Activated naive CD8-positive, alpha-beta T cell treated with anti-CD3 and anti-CD28 coated beads for 36 hours (primary cell): ENCODE measurements at places on chromosomes 2 and 18. TPM values are rescaled to one million over a fixed set of nuclear protein-coding genes. Genes with fewer than 3 reads are reported as not detected.

The STK11IP gene
- total RNA-seq = 24.5 TPM

The CHRNG gene
- total RNA-seq = not detected

- no peak for DNase-seq
Observed at GRCh38 chr2:26112201-26112600, 60.7 kb upstream of the GAREM2 start.

DNA sequence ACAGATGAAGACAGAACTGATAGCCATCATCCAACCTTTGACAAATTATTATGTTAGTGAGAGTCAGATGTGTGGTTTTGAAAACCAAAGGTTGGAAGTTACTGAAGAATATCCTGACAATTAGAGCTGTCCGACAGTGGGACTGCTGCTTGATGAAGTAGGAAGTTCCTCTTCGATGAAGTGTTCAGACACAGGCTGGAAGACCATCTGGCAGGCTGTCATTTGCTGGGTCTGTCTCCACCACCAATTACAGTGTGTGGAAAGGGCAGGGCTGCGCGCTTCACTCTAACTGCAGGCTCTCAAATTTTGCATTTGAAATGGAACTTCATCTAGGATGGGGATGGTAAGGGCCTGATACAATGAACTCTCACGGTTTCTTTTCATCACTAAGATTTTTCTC is 313.8 kb downstream of the PIK3C3 start:
- no peak for DNase-seq

The TOGARAM2 gene
- 2.0 TPM for total RNA-seq

The SLC19A3 gene
- not detected for total RNA-seq

The REEP1 gene
- total RNA-seq = 0.20 TPM

The BMP10 gene
- total RNA-seq = not detected

GRCh38 chr18:45353530-45353929 is 261.7 kb upstream of the SLC14A2 start:
- no peak for DNase-seq

The UGT1A8 gene
- total RNA-seq = not detected

The BZW1 gene
- total RNA-seq = 557 TPM

DNA sequence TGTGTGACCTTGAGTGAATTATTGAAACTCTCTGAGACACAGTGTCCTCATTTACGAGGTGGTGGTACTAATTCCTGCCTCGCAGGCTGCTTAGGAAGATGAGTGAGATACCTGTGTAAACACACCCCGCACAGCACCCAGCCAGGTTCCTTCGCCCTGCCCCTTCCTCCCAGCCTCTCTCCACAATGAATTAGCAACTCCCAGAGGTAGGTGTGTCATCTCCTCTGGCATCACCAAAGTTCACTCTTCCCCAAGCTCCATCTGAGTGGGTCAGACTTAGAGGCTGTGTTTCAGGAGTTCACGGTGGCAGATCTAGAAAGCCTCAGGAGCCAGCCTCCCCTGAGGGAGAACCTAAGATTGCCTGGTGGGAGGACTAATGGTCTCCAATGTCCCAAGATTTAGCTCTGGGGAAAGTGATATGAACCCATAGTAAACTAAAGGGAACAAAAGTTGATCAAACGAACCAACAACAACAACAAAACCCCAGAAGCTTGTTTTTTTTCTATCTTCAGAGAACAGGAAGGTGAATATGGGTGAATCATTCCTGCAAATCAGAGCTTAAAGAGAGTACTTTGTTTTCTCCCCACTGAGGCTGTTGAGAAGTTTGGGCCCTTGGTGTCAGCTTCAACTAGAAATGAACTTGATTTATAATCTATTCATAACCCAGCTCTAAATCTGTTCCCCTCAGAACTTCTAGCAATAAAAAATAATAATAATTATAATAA is 44.4 kb upstream of the NRP2 start:
- DNase-seq = no peak

GRCh38 chr2:168912901-168913369 is 11.8 kb downstream of the G6PC2 start:
- DNase-seq = peak; percentile 6

GRCh38 chr2:49261781-49262180 is 107.5 kb upstream of the FSHR start:
- DNase-seq = no peak

DNA sequence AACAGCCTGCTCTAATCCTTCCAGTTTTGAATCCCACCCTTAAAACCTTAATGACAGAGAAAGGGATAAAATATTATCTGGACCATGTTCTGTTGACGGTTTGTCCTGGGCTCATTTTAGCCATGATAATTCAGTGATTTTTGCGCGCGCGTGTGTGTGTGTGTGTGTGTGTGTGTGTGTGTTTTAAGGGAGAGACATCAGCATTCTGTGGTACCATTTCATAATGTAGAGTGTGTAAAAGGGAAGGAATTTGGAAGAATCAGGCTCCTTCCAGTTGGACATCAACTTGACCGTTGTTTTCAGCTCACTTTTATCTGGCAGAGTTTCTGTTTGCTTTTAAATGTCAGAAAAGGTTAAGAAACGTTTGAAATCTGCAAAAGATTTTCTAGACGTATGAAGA is 535.5 kb downstream of the TNS1 start:
- DNase-seq = no peak

DNA sequence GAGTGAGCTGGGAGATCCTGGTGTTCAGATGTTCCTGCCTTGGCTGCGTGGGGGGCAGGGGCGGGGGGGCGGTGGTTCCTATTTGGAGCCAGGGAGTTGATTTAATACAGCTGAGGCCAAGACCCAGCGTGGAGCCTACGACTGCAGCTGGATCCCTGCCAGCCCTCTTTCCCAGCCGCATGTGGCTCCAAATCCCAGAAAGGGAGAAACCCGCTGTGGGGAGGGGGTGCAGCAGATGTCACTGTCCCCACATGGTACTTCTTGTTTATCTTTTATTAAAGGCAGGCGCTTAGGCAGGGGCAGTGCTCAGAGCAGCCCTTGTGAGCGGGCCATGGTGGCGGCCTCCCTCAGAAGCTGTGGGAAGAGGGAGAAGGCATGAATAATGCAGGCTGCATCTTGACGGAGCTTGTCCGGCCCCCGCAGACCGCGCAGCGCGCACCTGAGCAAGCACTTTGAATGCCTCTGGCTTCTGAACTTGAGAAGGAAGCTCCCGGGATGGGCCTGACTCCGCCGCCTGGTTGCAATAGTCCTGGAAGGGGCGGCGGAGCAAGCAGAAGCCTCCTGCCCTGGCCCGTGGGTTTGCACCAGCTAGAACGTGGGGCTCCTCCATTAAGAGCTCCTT is 112.1 kb downstream of the GLI2 start:
- no peak for DNase-seq

The MSGN1 gene
- total RNA-seq = not detected

DNA sequence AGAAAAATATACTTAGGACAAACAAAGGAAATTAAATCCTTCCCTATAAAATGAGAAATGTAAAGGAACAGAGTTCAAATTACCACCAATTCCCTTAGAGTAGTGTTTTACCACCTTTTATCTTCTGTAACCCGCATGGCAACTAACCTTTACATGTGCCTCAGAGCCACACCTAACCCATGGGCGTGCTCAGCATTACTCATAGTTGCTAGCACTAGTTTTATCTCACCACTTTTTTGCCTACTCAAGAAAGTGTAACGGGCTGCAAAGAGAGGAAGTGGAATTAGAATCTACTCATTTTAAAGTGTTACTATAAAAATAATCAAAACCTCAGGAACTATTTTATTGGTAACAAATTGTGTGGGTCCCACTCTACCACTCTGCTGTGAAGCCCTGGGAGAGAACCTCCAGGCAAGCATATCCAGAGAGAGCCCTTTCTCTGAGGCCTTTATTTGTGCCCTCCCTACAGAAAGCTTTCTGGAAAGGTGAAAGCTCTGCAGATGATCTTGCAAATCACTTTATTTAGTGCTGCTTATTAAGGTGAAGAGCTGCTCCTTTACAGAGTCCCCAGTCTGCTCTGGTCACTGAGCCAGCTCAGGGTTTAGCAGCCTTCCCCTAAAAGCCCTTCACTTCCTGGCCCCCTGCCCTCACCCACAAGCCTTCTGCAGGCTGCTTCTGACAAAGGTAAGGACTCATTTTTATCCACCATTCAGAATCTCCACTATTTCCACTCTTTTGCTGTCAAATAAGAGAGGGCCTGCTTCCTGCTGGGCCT is 98.8 kb downstream of the TRABD2A start:
- peak; percentile 55 for DNase-seq

DNA sequence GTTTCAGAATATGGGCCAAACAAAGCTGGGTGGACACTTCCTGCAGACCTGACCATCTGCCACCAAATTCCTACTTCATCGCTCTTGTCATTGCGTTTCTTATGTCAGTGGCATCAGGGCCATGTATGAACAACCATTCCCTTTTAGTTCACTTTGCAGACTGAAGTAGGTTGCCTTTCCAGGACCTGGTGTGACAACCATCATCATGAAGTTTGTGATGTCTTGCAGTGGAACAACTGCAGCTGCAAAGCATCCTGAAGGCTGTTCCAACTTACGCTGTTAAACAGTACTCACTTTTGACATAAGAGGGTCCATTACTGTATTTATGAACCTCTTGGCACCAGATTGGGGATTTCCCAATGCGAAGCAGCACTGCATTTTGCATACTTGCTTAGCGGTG is 511.6 kb downstream of the ARHGAP15 start:
- DNase-seq = no peak

GRCh38 chr2:53018825-53019425 is 748.7 kb upstream of the CHAC2 start:
- no peak for DNase-seq

DNA sequence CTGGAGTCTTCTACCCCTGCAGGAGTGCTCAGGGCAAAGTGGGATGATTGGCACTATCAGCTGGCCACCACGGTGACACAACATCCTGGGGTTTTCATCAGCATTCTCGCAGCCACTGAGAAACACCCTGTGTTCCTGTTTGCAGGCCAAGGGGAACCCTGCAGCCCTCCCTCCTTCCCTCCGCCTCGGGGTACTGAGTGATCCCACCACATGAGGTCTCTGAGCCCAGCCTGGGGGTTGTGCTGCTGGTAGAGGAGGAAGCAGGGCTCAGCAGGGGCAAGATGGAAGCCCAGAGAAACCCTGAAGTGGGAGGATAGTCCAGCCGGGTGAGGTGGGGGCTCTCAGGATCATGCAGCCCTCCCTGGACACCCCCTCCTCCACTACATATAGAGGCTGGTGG is at the start of gene OXER1:
OXER1 (minus strand) TSS at position 40 of the 400 bp plus-strand sequence. CDS start 73 bp downstream, outside the sequence.
- DNase-seq = no peak

GRCh38 chr18:50099725-50100407 is 95.1 kb downstream of the MYO5B start:
- DNase-seq = no peak

GRCh38 chr2:10260130-10260529 is 42.6 kb upstream of the HPCAL1 start:
- no peak for DNase-seq
